ENCODE measurements at places on chromosomes 1 and 21.
A peak's percentile ranks its signal among the peaks of the same experiment; 100 is the strongest.

DNA sequence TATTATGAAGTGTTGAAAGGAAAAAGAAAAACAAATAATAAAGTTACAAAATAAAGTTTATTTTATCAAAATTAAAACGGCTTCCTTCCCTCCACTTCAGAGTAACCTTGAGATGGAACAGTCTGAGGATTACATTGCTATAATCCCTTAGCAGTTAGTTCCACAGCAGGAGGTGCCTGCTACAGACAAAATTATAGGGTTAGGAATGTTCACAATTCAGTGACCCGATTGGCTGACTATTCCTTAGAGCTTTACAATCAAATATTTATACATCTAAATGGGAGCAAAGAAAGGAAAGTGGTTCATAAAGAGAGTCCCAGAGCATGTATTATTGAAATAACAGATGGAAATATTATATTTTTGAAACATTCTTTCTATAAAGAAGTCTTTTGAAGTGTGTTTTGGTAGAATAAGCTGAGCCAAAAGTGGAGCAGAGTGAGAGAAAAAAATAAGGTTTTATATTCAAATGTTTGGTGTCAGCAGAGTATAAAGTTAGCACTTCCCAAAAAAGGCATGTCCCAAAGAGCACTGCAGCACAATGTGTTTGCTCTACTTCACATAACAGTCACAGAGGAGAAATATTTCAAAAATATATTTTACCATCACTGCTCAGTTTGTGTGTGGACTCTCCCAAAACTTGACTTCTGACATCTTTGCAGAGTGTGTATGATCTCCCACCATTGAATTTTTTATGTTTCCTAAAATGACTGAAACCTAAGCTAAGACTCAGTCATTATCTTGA is 71.4 kb upstream of the GORAB start:
- no peak for ATAC-seq

GRCh38 chr1:179828554-179829110 is 49.0 kb downstream of the TOR1AIP2 start:
- no peak for ATAC-seq

DNA sequence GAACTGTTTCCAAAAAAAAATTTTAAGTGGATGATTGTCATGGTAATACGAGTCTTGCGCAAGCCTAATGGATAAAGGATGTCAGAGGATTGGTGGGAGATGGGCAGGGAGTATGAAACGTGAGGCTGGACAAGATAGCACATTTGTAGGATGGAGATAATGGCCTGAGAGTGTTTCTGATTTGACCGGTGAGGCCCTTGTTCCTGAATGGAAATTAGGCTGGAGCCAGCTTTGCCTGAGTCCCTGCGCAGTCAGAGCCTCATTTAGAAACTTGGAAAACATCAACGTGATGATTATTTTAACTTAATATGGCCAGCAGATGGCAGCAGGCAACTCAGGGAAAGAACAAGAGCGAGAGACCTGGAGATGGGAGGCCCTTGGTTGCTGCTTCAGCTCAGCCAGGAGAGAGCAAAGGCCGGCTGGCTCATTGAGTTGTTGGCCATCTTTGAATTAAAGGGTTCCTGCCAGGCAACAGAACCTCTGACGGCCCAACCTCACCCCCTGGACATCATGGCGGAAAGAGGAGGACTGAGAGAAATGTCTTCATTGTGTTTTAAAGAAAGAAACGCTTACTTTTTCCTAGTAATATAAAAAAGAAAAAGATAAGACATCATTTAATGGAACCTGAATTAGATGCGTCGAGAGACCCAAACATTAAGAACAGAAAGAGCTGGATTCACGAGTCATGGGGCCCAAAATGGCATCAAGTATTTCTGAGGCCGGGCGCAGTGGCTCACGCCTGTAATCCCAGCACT is 80.3 kb downstream of the SELENOF start:
- ATAC-seq: peak; percentile 98

GRCh38 chr1:82052563-82052962 is 251.8 kb downstream of the ADGRL2 start:
- ATAC-seq: no peak

- no peak for ATAC-seq
These were observed 100.0 kb upstream of the RAB4A start for GRCh38 chr1:229170778-229171505.

- no peak for ATAC-seq
These were observed 213.7 kb downstream of the ASTN1 start for GRCh38 chr1:176950736-176951324.

DNA sequence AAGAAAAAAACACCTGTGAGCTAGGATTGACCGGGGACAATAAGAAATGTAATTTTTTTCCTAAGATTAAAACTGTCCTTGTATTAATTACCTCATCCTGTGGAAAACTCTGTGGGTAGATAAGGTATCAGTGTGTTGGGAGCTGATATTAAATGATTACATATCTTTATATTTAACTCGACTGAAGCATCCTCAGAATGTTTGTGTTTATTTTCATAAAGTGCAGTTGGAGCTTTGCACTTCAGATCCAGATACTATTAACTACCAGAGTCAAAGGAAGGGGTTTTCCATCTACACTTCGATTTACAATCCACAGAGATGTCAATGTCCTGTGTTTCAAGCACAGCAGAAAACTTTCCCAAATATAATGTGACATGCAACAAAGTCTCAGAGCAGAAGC is 164.5 kb downstream of the NR5A2 start:
- no peak for ATAC-seq

Data from SK-N-SH treated with all-trans-retinoic acid at 6 μM for 48 hours (cell line).